Stimulated activated CD8-positive, alpha-beta memory T cell treated with anti-CD3 and anti-CD28 coated beads, Interleukin-7, amount 100 ng/mL, for 1 hour (primary cell): ENCODE measurements at places on chromosomes 4 and X.

DNA sequence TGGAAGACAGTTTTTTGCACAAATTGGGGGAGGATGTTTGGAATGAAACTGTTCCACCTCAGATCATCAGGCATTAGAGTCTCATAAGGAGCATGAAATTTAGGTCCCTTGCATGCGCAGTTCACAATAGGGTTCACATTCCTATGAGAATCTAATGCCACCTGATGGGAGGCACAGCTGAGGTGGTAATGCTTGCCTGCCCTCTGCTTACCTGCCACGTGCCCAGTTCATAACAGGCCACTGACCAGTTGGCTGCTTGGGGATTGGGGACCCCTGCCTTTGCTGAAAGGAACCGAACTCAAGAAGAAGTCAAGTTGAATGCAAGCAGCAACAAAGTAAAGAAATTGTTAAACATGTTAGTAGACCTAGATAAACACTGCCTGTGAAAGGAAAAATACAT is 4.6 kb upstream of the HSPA4L start:
- DNase-seq, result no peak

DNA sequence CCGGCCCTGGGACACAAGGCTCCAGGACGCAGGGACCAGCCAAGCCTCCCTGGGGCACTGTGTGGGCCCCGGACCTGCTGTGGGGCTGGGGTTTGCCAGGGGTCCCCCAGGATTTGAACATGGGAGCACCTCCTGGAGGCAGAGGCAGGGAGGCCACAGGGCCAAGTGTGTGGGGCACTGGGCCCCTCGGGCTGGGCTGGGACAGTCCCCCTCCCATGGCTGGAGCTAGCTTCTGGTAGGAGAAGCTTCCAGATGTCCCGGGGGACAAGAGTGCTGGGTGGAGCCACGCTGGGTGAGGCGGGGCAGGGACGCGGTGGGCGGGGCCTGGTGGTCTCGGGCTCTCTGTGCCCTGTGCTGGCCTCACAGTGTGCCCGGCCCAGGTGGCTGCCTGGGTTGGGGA is 18.6 kb downstream of the FGFRL1 start:
- no peak for DNase-seq

DNA sequence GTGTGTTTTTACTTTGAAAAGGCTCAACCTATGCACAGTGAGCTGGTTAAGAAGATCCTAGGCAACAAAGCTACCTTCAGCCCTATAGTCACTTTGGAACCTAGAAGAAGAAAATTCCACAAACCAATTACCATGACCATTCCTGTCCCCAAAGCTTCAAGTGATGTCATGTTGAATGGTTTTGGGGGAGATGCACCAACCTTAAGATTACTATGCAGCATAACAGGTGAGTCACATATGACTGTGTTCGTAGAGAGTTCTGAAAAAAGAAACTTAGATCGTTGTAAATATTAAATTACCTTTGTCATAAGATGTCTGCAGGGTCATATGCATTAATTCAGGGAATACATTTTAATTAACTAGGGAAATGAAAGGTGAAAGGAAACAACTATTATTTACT is 287.1 kb downstream of the ANK2 start:
- DNase-seq, result no peak

DNA sequence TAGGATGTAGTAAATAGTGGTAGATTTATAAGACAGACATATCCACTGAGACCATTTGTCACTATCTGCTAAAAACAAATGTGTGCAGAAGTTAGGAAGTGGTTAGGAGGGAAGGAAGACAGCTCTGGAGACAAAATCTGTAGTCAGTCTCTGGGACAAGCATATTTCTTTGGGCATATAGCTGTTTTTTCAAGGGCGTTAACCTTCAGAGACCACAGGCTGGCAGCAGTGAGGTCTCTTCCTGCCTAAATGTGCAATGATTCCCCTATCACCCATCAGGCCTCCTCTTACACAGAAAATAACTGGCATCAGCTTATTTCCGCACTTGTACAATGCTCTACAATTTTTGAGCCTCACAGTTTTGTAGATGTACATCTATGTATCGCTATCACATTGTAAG is 6.5 kb downstream of the TMEM150C start:
- DNase-seq, result no peak

GRCh38 chr4:95591278-95591677 is 42.5 kb upstream of the UNC5C start:
- DNase-seq, result no peak

DNA sequence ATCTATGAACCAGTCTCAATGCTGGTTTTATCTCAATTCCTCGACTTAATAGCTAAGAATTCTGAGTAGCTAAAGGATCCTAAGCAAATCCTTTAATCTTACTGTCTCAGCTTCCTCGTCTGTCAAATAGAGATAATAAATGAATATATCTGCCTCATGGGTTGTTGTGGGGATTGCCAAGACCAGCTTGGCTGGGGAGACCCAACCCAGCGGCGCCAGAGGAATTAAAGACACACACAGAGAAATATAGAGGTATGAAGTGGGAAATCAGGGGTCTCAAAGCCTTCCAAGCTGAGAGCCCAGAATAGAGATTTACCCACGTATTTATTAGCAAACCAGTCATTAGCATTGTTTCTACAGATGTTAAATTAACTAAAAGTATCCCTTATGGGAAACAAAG is 41.9 kb downstream of the SLC34A2 start:
- no peak for DNase-seq
